Ureter (tissue), 1 donor: ENCODE measurements at places on chromosomes 6 and 20. TPM values are rescaled to one million over a fixed set of nuclear protein-coding genes. Genes with fewer than 3 reads are reported as not detected.
A peak's percentile ranks its signal among the peaks of the same experiment; 100 is the strongest.

Gene L3MBTL1
- 24.7 TPM for total RNA-seq

Gene FAM209B
- total RNA-seq = not detected

Gene FAM83B
- total RNA-seq = 24.9 TPM

Gene HCRTR2
- total RNA-seq = not detected

Gene FOXA2
- total RNA-seq = not detected

Gene PLCB4
- total RNA-seq = 22.9 TPM

Gene SLC22A16
- not detected for total RNA-seq

- DNase-seq = no peak
These were observed 26.2 kb downstream of the SLC16A10 start for GRCh38 chr6:111113336-111114086.

- no peak for DNase-seq
These were observed 7.5 kb upstream of the BFSP1 start for GRCh38 chr20:17538517-17539170.

DNA sequence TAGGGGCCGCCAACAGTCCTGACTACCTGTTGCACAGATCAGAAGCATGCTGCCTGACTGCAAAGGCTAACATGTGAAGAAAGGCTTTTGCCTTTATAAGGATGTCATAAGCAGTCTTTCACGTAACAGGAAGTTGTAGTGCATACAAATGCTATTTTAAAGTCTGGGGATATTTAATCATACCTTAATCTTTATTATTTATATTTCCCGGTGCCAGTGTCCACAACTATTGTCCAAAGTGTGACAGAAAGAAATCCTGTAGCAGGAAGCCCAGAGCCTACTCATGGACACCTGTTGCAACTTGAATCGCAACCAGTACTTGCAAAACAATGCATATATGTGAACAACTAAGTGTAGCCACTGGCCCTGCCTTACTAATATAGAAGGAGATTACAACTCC lies 235.8 kb downstream of the ALDH8A1 start:
- DNase-seq = no peak

- no peak for DNase-seq
These were observed 95.4 kb upstream of the NKX2-2 start for GRCh38 chr20:21609221-21609620.

GRCh38 chr6:149891259-149891658 lies 6.7 kb downstream of the RAET1E start:
- no peak for DNase-seq

DNA sequence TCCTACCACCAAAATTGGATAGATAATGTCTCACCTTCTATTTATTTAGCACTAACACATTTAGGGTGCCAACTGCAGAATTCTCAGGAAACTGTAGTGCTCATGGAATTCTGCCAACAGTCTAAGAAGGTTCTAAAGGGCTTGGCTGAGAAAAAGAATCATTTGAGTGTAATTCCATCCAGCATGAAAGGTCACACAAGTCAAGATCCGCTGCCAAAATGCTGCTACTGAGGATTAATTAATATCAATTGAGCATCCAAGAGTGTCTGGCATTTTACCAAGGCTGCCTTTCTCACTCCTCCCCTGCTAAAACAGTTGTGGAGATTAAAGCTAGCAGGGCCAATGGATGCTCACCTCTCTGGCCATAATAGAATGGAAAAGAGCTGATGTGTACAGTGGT lies 112.7 kb downstream of the FHL5 start:
- DNase-seq = no peak

DNA sequence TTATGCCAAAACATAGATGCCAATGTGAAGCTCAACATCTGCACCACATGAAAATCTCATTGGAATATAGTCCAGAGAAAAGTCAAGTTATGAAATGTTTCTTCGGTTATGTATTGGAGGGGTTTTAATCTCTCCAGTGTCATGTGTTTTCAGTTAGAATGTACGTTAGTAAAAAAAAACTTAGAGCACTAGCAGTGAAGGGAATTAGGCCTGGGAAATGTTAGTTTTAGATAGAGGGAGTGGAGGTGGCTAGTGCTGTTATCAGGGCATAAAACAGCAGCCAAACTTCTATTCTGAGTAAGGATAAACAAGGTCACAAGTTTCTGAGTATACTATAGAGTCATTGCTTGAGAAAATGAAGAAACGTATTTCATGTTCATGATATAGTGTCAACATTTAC lies 42.9 kb downstream of the HDGFL1 start:
- DNase-seq = no peak

DNA sequence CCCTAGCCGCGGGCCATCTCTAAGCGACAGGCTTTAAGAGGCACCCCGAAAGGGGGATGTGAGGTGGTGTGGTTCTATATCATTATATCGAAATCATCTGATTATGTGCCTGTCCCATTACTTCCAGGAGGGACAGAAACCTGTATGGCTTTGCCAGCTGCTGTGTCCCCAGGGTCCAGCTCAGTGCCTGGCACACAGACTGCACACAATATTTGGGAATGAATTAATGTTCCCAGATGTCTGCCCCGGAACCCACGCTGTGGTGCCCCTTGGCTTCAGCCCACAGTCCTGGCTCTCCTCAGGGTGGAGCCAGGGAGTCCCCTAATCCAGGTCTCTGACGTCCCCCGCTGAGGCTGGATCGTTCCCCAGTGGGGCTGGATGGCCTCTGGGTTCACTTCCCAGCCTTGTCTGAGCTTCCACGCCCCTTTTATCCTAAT lies 8.9 kb upstream of the AHCY start:
- DNase-seq = no peak

DNA sequence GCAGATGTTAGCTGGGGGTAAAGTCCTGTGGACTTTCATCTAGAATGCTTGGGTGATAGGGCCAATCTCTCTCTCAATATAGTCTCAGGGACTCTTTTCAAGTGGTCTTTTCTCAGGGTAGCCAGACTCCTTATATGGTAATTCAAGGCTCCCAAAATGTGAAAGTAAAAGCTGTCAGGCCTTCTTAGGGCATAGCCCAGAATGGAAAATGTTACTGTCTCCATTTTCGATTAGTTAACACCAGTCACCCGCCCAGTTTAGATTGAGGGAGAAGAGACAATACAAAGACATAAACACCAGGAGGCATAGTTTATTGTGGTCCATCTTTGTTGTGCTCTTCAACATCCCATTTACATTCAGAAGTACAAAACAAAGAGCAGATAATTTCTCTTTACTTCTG lies 295.8 kb downstream of the EPHA7 start:
- DNase-seq = no peak

- DNase-seq = no peak
These were observed 654 bp downstream of the TMEM14C start for GRCh38 chr6:10723567-10723881.

DNA sequence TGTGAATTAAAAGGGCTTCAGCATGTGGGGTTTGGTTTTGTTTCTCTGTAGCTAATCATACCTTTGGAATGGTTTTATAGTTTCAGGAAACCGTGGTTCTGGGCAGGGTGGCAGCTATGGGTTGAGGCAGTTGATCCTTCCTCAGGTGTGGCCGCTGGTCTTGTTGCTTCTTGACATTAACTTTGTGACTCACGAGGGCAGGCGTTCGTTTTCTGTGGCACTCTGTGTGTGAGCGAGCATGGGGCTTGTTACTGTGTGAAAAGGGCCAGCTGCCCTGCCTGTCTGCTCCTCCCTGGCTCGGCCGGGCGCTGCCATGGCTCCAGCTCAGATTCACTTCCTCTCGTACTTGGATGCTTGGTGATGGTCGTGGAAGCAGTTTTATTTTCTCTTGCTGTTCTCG lies 16.2 kb downstream of the DNAJC5 start:
- DNase-seq = peak; percentile 80

- no peak for DNase-seq
These were observed 23.4 kb downstream of the ATRN start for GRCh38 chr20:3494218-3494617.

- no peak for DNase-seq
These were observed 13.9 kb downstream of the ZNF217 start for GRCh38 chr20:53579581-53580375.
